ENCODE measurements at places on chromosomes 7 and 10. TPM values are rescaled to one million over a fixed set of nuclear protein-coding genes. Genes with fewer than 3 reads are reported as not detected.
A peak's percentile ranks its signal among the peaks of the same experiment; 100 is the strongest.

DNA sequence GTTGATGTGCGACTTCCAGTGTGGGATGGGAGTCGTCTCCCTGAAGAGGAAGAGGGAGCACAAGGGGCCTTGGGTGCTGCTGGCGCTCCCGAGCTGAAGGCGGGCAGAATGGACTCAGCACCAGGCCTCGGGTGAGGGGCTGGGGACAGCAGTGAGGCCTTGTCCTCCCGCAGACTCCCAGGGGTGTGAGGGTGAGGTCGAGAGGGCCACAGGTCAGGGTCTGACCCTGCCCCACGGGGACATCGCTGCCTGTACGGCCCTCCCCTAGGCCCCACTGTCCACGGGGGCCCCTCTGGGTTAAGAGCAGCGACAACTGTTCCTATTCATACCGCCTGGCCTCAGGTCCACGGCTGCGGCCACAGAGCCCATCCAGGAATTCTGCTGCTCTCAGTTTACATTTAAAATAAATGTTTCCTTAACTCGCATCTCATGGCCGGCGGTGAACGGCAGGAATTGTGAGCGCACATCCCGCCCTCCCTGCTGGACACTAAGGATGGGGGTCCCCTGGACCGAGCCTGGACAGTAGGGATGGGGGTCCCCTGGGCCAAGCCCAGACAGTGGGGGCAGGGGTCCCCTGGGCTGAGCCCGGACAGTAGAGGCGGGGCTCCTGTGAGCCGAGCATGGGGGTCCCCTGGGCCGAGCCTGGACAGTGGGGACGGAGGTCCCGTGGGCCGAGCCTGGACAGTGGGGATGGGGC is 61.7 kb downstream of the PDGFA start:
- DNase-seq: no peak

DNA sequence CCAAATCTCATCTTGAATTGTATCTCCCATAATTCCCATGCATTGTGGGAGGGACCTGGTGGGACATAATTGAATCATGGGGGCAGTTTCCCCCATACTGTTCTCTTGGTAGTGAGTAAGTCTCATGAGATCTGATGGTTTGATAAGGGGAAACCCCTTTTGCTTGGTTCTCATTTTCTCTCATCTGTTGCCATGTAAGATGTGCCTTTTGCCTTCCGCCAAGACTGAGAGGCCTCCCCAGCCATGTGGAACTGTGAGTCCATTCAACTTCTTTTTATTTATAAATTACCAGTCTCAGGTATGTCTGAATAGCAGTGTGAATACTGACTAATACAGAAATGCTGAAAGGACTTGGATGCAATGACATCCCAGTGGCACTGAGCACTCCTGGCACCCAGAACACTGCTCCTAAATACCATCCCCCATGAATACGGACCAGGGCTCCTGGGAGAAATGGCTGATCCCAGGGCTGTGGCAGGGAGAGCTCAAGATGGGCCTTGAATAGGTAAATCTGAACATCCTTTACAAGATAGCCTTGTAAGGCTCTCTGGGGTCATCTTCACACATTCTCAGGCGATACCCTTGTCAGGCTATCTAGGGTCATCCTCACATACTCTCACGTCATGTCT is 19.4 kb downstream of the ZFAND2A start:
- peak; percentile 13 for DNase-seq

- DNase-seq: no peak
Measured at GRCh38 chr7:33719059-33719581, 186.2 kb upstream of the BMPER start.

GRCh38 chr7:104791080-104791479 is 222.9 kb upstream of the KMT2E start:
- DNase-seq: no peak

GRCh38 chr7:133751079-133751478 is 376.1 kb upstream of the LRGUK start:
- DNase-seq: no peak

- DNase-seq: no peak
Measured at GRCh38 chr7:156473476-156474240, 166.9 kb upstream of the RNF32 start.

- no peak for DNase-seq
Measured at GRCh38 chr7:116548506-116548905, 23.7 kb downstream of the CAV1 start.

- no peak for DNase-seq
Measured at GRCh38 chr7:137142376-137142775, 201.2 kb downstream of the PTN start.

GRCh38 chr10:58836991-58837575 is 324.4 kb downstream of the BICC1 start:
- DNase-seq: no peak

DNA sequence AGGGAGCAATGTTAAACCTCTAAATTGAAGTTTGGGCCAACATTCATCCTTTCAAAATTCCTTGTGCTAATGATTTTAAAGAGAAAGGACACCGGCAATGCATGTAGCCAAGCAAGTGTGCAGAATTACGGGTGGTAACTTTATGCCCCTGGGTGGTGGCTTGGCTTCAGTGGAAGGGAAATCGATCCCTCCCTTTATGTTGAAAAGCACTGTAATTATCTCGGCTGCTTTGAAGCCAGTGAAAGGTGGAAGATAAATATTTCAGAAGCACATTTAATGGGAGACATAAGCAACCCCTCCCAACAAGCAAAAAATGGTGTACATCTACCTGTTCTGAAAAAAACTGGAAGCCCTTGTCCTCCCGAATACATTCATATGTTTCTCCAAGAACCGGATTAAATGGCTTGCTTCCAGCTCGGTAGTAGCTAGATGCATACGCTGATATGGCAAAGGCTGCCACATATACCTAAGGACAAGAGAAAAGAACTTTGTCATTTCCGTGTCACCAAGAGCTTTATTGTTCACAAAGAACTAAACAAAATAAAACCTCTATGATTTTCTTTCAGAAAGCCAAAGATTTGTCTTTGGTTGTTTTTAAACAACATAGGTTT is 73.3 kb upstream of the GSDME start:
- DNase-seq: no peak

GRCh38 chr7:132177708-132178401 is 398.4 kb downstream of the PLXNA4 start:
- DNase-seq: no peak

GRCh38 chr10:105834261-105835059 is 1193.4 kb downstream of the SORCS3 start:
- no peak for DNase-seq

GRCh38 chr7:22589641-22590201 is 89.7 kb upstream of the STEAP1B start:
- peak; percentile 80 for DNase-seq

GRCh38 chr7:151077705-151078232 is 2.8 kb downstream of the FASTK start:
- DNase-seq: no peak

DNA sequence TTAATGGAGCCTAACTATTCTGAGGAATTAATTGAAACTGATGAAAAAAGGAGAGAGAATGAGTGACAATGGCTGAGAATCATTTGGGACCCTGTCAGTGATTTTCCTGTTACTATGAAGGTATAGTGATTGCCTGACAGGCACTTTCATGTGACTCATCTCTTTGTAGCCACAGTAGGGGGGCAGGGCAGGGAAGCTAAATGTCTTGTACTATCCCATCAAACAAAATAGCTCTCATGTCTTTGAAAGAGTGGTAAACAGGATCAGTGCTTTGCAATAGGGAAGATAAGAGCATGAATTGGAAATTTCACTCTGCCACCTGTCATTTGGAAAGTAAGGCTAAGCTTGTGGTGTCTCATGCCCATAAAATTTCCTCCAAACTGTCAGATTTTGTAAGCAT is 94.5 kb upstream of the GSDME start:
- no peak for DNase-seq

DNA sequence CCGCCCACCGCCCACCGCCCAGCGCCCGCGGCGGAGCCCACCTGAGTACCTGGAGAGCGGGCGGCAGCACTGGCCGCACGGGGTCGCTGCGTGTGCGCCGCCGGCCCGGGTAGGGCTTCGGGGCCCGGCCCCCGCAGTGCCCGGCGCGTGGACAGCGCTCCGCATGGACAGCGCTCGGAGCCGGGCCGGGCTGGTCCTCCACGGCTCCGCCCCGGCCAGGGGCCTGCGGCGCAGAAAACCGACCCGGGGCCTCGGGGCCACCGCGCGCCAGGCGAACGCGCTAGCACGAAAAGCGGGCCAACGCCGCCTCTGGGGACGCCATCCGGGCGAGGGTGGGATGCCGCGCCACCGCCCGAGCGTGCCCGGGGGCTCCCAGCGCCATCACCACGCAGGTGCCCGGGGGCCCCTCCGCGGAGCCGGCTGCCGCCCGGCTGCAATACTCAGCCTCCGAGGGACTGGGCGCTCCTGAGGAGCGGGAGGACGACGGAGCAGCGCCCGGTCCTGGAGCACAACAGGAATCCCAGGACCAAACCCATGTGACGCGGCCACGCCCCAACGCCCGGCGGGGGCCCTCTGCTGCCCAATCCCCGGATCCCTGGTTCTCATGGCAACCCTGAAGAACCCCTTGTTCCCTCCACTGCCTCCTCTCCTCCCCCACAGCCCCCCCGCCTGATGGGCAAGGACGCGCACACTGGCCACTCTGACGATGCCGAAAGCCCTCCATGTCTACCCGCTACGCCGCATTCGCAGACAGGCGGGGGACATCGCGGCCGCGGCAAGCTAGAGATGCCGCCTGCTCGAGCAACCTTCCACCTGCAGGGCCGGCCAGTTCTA is at the start of gene GRB10:
TSS of gene GRB10 (minus strand) at position 522 of the 834 bp plus-strand sequence. CDS start 50,574 bp downstream, outside the sequence.
- no peak for DNase-seq

DNA sequence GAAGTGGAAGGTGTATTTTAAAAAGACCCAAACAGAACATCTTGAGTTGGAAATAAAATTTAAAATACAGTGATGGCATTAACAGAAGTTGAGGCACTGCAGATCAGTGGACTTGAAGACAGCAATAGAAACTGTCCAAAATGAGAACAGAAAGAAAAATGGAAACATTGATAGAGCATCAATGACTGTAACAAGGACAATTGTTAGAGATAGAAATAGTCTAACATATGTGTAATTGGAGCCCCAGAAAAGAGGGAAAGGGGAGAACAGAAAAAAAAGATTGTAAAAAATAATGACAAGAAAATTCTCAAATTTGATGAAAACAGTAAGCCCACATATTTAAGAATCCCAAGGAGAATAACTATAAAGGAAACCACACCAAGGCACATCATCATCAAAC is 29.4 kb downstream of the VKORC1L1 start:
- DNase-seq: no peak

GRCh38 chr10:18229826-18230225 is 89.6 kb downstream of the CACNB2 start:
- no peak for DNase-seq

DNA sequence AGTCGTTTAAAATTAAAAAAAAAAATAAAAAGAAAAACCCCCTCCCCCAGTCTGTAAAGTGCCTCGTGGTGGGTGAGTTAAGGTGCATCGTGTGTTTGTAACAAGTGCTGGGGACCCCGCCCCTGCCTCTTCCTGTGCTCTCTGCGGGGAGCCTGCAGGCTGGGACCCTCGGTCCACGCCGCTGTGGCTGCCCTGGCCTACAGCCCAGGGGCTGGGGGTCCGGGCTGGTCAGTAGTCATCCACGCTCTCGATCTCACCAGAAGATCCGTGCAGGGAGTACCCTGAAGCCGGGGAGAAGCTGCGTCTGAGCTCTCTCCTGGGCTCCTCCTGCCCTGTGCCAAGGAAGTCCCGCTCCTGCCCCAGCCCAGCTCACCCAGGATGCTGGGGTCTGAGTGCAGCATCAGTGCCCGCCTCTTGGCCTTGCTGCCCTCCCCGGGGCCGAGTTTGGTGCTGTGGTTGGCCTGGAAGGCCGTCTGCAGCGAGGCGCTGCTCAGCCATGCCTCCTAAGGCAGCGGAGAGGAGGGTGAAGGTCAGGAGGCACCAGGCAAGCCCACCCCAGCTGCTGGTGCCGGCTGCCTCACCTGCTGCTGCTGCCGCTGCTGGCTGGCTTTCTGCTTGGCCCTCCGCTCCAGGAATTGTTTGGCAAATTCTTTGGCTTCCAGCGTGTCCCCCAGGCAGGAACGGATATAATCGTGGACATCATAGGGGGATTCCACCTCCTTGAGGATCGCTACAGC is 8.1 kb downstream of the GNB2 start:
- no peak for DNase-seq

DNA sequence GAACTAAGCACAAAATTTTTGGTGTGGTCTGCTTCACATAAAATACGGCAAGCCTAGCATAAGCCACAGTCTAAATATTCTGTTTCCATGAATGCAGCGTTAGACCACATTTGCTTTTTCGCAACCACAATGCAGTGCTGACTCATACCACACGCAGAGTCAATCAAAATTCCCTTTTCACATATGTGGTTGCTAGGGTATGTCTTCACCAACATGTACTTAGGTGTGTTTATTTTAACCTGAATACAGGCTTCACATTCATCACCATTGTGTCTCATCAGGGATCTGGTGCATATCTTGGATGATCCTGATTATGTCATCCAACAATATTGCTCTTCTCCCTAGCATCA is 90.8 kb downstream of the CHN2 start:
- no peak for DNase-seq

DNA sequence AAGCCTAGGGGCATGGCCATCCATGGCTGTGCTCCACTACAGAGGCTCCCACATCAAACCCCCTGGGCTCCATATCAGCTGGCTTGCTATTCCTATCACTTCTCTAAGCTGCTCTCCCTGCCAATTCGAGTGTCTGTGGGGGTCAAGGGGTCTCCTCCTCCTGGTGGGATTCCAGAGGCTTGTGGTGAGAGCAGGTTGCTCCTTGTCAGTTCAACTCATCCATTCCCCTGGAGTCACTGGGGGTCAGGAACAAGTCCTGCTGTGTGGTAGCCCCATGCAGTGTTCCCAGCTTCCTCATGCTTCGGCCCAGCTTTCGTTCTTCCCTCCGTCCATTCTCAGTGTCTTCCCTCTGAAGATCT is 86.6 kb upstream of the UNC5B start:
- DNase-seq: no peak

DNA sequence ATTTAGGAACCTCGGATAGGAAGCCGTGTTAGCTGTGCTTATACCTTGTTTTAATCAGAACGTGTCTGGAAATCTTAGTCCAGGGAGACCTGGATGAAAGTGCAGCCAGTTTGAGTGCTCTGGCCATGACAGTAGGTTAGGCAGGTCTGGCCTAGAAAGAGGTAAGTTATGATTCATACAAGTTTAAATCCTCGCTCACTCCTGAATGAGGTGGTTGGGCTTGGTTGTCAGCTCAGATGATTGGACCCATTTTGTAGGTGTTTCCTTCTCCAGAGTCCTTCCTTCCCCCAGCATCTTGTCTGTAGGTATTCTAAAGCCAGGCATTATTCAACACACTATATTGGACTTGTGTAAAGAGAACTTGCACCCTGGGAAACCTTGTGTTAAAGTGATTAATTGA is 561.9 kb upstream of the GALNT17 start:
- no peak for DNase-seq

GRCh38 chr7:20438694-20439376 is 108.1 kb downstream of the ITGB8 start:
- DNase-seq: no peak

GRCh38 chr7:3370068-3370830 is 69.2 kb downstream of the SDK1 start:
- no peak for DNase-seq

GRCh38 chr10:124732931-124733570 is 11.1 kb downstream of the FAM53B start:
- peak; percentile 82 for DNase-seq

GPR146 gene
- 50.5 TPM for total RNA-seq

KLF14 gene
- 1.1 TPM for total RNA-seq

ATOH7 gene
- 0.22 TPM for total RNA-seq

OR6B1 gene
- total RNA-seq: not detected

FGL2 gene
- total RNA-seq: 269 TPM

SPDYE5 gene
- not detected for total RNA-seq

CRPPA gene
- 9.9 TPM for total RNA-seq

CYP3A7 gene
- total RNA-seq: not detected

RBM17 gene
- total RNA-seq: 95.0 TPM

GTF2IRD2 gene
- total RNA-seq: 46.5 TPM

SLC16A12 gene
- 10.3 TPM for total RNA-seq

SLC39A12 gene
- not detected for total RNA-seq

PHTF2 gene
- total RNA-seq: 17.9 TPM

CTTNBP2 gene
- 21.5 TPM for total RNA-seq

MBL2 gene
- total RNA-seq: not detected

Measured in sciatic nerve (tissue), 2 donors.